Left cardiac atrium (tissue), 4 donors: ENCODE measurements at places on chromosomes 6 and 20. TPM values are rescaled to one million over a fixed set of nuclear protein-coding genes. Genes with fewer than 3 reads are reported as not detected.

- DNase-seq: no peak
Observed at GRCh38 chr6:16774437-16774836, 13.2 kb upstream of the ATXN1 start.

The SIRPB1 gene
- 1.7 TPM for total RNA-seq

The MYLK4 gene
- 1.6 TPM for total RNA-seq

- no peak for DNase-seq
Observed at GRCh38 chr6:127554435-127555006, 22.5 kb upstream of the C6orf58 start.

DNA sequence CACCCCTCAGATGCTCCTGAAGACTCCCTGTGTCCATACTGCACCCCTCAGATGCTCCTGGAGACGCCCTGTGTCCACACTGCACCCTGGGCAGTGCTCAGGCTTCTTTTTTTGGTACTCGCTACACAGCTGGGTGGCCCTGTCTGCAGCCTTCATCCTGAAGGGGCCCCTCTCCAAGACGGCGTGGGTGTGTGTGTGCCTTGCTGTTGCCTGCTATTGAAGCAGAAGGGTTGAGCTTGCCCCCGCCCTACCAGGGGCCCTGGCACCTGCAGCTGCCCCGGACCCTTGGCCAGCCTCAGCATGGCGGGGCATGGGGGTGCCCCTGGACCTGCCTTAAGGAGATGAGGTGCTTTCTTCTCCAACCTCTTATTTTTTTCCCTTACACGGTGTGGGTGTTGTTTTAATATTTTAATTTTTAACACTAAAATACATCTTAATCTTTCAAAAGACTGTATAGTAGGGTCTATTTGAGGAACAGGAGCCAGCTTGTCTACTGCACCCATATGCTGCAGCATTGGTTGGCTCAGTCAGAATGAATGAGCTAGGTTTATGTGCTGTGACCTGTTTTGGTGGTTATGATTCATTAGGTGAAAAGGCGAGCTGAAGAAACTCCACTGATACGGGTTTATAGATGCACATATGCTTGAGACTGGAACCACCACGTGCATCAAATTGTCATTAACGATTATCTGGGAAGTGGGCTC lies 135.9 kb downstream of the AGPAT4 start:
- DNase-seq: no peak

DNA sequence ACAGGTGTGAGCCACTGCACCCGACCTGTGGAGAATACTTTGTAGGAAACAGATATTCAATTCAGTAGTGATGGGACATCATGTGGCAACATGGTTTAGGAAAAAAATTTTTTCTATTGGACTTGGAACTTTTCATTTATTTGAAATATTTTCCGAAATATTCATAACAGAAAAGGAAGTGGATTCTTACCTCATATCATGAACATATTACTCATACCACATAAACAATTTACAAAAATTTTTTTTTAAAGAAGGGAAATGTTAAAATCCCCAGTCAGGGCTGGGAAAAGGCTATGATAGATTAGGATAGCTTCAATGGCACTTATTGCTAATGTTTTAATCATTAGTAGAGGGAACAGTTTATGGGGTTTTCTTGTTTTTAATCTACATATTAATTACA lies 6.8 kb upstream of the ALDH8A1 start:
- no peak for DNase-seq
